Left renal pelvis (tissue), 4 donors: ENCODE measurements at places on chromosomes 5 and 9.
A peak's percentile ranks its signal among the peaks of the same experiment; 100 is the strongest.

- no peak for DNase-seq
Observed at GRCh38 chr9:87236546-87236945, 261.1 kb upstream of the DAPK1 start.

- peak; percentile 69 for DNase-seq
Observed at GRCh38 chr9:134413890-134414623, 87.8 kb downstream of the RXRA start.

DNA sequence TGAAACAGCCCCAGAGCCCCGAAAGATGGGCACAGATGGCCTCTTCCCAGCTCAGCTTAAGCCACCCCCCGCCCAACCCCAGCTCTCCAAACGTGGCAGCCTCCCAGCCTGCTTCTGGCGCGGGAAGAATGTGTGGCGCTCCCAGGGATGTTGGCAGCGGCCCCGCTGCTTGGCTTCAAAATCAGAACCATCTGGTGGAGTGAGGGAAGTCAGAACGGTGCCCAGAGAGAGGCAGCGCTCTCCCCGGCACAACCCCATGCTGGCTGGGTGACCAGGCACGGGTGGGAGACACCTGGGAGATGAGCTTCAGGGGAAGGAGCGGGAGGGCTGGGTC, 72.7 kb upstream of the ORM1 start:
- DNase-seq: no peak

DNA sequence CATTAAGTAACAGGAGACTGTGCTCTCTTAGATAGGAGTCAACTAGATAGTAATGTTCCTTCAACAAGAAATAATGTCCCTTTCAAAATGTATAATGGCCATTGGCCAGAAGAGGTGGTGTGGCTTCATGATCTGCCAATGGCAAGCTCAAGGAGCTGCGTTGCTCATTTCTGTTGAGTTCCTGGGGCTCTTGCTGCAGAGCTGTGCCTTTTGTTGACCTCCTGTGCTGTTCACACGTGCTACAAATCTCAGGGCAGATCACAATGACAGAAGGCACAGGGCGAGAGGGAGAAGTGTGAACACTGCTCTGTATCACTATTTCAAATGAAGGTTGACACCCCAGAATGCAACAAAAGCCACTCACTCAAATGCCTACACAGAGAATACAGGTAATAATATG, 16.0 kb upstream of the TBC1D2 start:
- no peak for DNase-seq

GRCh38 chr5:179668391-179668790, 12.4 kb downstream of the CBY3 start:
- DNase-seq: no peak

DNA sequence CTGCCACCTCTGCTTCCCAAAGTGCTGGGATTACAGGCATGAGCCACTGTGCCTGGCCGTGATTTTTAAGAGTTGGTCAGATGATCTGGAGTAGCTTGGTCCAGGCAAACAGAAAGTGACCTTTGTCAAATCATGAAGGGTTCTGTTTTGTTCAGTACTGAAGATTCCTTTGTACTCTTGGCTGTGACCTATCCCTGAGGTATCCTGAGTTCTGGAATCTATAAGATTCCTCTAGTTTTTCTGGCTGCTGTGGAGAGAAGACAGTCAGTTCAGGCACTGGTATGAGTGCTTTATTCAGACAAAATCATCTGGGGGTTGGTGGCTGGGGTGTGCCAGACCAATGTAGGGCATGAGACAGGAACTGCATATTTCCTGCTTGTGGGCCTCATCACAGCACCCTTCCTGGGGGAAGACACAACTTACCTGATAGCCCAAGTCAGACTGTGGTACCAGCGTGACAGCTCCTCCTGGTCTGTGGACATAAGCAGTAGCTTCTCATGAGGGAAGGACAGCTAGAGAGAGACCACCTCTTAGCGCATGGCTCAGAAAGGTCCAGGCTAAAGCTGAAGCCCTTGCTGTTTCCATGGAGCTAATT, 3.1 kb downstream of the ARHGEF39 start:
- DNase-seq: no peak

DNA sequence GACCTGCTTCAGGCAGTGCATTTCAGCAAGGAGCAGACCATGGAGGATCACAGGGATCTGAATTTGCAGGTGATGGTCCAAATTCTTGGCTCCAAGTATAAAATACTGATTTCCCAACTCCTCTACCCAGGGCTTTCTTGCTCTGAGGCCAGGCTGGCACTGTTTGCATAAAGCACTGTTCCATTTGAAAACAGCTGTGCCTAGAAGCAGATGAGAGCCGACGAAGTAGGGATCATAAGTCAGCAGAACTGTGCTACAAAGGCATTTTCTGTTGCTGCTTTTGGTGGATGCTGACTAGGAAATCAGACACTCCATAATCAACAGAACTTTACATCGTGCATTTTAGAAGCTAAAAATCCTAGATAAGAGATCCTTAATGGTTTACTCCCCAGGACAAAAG, 126.4 kb downstream of the MAT2B start:
- DNase-seq: no peak

- DNase-seq: no peak
Observed at GRCh38 chr5:39948341-39948740, 523.6 kb upstream of the DAB2 start.
